ENCODE measurements at places on chromosomes 7 and 10. TPM values are rescaled to one million over a fixed set of nuclear protein-coding genes. Genes with fewer than 3 reads are reported as not detected.

- peaks cover 23% of the 10 kb centered on the region for H3K4me1 ChIP-seq
- H3K27me3 ChIP-seq, result no peaks in the 10 kb centered on the region
- H3K36me3 ChIP-seq, result no peaks in the 10 kb centered on the region
- no peak overlapping the region for H3K4me3 ChIP-seq
- DNase-seq, result no peak
These were observed 159.7 kb downstream of the CCDC3 start for GRCh38 chr10:12841826-12842225.

GRCh38 chr7:30984359-30985107 is 20.8 kb downstream of the GHRHR start:
- no peaks in the 10 kb centered on the region for H3K36me3 ChIP-seq
- H3K27me3 ChIP-seq, result no peaks in the 10 kb centered on the region
- H3K4me1 ChIP-seq, result peaks cover 26% of the 10 kb centered on the region
- no peak overlapping the region for H3K27ac ChIP-seq
- H3K4me3 ChIP-seq, result no peak overlapping the region

DNA sequence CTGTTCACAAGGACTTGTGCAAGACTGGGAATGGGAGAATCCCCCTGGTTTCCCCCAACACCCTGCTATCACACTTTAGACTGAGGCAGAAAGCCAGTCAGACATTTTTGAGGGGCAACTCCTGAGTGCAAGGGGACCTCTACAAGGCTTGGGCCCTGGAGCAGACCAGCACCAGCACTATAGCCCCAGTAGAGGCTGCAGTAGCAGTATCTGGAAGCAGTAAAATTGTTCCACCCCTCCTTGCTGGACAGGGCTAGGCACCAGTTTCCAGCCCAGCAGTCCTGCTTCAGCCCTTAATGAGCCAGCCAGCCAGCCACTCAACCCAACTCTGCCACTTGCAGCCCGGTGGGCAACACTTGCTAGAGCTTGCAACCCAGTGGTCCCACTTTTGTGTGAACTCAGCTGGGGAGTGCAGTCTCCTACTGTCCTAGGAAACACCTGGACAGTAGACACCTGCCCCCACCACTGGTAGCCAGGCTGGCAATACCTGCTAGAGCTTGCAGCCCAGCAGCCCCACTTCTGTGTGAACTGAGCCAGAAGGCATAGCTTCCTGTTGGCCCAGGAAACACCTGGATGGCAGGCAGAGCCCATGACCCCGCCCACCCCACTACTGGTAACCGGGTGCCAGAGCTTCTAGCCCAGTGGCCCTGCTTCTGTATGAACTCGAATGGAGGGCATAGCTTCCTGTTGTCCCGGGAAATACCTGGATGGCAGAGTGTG is 65.0 kb downstream of the FBXL13 start:
- H3K27ac ChIP-seq, result no peak overlapping the region
- H3K4me1 ChIP-seq, result no peaks in the 10 kb centered on the region
- no peaks in the 10 kb centered on the region for H3K27me3 ChIP-seq

DNA sequence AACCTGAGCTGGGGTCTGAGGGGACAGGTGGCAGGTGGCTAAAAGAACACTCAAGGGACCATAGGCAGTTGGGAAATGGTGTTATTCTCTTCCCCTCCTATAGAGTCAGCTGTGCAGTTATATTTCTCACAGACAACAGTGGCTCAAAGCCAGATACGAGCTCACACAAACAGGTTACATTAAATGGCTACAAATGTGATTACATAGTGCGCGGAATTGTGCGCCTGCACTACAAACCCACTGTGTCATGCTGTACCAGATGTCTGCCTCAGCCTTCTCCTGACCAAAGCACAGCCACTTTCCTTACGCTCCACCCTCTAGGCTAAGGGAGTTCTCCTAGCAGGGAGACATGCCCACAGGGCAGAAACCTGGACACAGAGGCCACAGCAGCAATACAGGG is 387.2 kb downstream of the CNTNAP2 start:
- no peaks in the 10 kb centered on the region for H3K27me3 ChIP-seq
- no peaks in the 10 kb centered on the region for H3K36me3 ChIP-seq
- no peak overlapping the region for H3K27ac ChIP-seq
- no peak overlapping the region for H3K4me3 ChIP-seq
- DNase-seq, result no peak

GRCh38 chr7:5613607-5614006 is 167.9 kb downstream of the RNF216 start:
- H3K27me3 ChIP-seq, result no peaks in the 10 kb centered on the region
- no peak overlapping the region for H3K27ac ChIP-seq
- no peak for DNase-seq
- peaks cover 11% of the 10 kb centered on the region for H3K36me3 ChIP-seq

- no peak for DNase-seq
- no peaks in the 10 kb centered on the region for H3K4me1 ChIP-seq
- H3K4me3 ChIP-seq, result no peak overlapping the region
- H3K27ac ChIP-seq, result no peak overlapping the region
- no peaks in the 10 kb centered on the region for H3K27me3 ChIP-seq
These were observed 326.1 kb downstream of the GALNT17 start for GRCh38 chr7:71457846-71458590.

GRCh38 chr10:97200616-97201015 is 14.9 kb upstream of the SLIT1 start:
- no peaks in the 10 kb centered on the region for H3K36me3 ChIP-seq
- peaks cover 48% of the 10 kb centered on the region for H3K27me3 ChIP-seq
- H3K27ac ChIP-seq, result no peak overlapping the region
- no peak overlapping the region for H3K4me3 ChIP-seq

DNA sequence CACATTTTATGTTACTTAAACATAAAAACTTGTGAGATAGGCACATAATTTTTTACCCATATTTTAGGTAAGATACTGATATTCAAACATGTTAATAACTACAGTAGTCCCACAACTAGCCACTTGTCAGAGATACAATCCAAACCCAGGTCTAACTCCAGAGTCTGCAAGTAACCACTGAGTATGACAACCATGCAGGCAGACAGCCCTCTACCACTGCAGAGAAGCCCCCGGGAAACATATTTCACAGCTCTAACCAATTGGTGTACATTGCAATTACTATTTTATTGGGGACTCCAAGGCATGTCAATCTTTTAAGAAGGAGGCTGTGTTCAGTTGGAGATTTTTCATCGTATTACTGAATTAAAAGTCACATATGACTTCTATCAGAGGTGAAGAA is 107.2 kb upstream of the FAM133B start:
- DNase-seq, result no peak
- peak overlapping the region; percentile 82 for H3K27ac ChIP-seq
- H3K36me3 ChIP-seq, result no peaks in the 10 kb centered on the region

Gene TSPAN33
- 5.0 TPM for total RNA-seq

Gene TMEM273
- 19.1 TPM for total RNA-seq

Gene GLI3
- total RNA-seq, result 17.8 TPM

Gene ARHGEF35
- 1.7 TPM for total RNA-seq

Gene CYP3A7
- total RNA-seq, result not detected

Gene BAIAP2L1
- total RNA-seq, result 1.7 TPM

Gene PRR15
- total RNA-seq, result not detected

Data from esophagus muscularis mucosa (tissue), 4 donors.